ENCODE measurements at places on chromosomes 2 and 18. TPM values are rescaled to one million over a fixed set of nuclear protein-coding genes. Genes with fewer than 3 reads are reported as not detected.

Gene CHRNG
- total RNA-seq: not detected

Gene PID1
- 6.9 TPM for total RNA-seq

Gene WDSUB1
- total RNA-seq: 9.4 TPM

Gene NT5DC4
- total RNA-seq: not detected

All from A172 (cell line).